ENCODE measurements at places on chromosomes 7 and 10. TPM values are rescaled to one million over a fixed set of nuclear protein-coding genes. Genes with fewer than 3 reads are reported as not detected.

Gene SPDYE11
- 0.51 TPM for polyA plus RNA-seq

DNA sequence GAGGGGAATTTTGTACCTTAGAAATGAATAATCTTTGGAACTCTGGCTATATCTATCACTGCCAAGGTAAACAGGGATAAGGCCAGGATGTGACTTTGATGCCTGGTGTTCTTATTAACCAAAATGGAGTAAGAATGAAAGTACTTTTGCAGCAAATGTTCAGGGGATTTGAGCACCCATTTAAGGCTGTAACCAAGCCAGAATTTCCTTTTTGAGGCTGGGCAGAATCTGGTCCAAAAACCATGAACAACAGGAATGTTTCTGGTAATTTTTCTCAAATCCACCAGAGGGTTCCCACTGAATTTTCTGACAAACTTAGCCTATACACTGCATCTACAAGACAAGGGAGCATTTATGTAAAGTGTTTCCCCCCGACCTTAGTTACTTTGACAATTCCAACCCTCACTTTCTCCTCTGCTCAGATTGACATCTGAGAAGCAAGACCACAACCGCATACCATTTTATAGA, 120.6 kb downstream of the BAMBI start:
- DNase-seq: no peak

DNA sequence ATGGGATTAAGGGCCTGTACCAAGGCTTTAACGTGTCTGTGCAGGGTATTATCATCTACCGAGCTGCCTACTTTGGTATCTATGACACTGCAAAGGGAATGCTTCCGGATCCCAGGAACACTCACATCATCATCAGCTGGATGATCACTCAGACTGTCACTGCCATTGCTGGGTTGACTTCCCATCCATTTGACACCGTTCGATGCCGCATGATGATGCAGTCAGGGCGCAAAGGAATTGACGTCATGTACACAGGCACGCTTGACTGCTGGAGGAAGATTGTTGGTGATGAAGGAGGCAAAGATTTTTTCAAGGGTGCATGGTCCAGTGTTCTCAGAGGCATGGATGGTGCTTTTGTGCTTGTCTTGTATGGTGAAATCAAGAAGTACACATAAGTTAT, 18.2 kb downstream of the LSM5 start:
- DNase-seq: no peak

- DNase-seq: peak; percentile 53
Measured at GRCh38 chr7:98398567-98399372, 2.1 kb downstream of the BAIAP2L1 start.

GRCh38 chr10:17617031-17617911, at the start of gene HACD1:
Gene HACD1, minus strand, starts transcription at chr10:17617374. Its CDS starts 35 bp downstream, at chr10:17617339.
- DNase-seq: peak; percentile 39

Data from large intestine (tissue), 12 donors.